ENCODE measurements at places on chromosomes 2 and 18.

DNA sequence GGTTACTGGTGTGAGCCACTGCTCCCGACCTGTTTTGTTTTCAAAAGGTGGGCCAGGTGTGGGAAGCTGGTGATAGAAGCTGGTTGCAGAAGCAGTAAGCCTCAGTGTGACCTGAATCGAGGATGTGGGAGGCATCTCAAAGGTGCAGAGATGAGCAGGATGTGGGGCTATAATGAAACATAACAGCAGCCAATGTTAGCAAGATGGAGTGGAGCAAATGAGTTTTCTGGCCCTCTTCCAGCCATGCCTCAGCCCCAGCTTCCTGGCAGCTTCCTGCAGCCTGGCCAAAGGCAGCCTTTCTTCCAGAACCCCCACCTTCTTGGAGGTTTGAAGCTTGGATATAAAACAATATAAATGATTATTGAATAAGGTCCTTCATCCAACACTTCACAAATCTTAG is 184.8 kb downstream of the NCK2 start:
- DNase-seq: no peak

- DNase-seq: no peak
Observed at GRCh38 chr2:100213595-100213994, 71.2 kb upstream of the AFF3 start.

DNA sequence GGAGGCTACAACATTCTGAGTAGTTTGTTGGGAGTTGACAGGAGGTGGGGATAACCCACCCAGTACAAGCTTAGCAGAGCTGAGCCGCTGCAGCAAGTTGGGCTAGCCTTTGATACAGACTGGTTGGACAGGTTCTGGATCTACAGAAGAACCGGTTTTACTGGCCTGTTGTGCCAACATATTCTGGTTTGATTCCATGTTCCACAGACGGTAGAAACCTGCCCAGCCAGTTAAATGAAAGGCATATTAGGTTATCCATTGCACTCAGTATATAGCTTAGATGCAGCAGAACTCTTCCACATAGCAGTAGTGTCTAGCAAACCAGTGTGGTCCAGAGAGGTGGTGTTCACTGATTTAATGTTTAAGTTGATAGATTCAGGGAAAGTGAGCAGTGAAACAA is 19.3 kb upstream of the RBBP8 start:
- no peak for DNase-seq

- no peak for DNase-seq
Observed at GRCh38 chr2:239953418-239954061, 71.6 kb downstream of the NDUFA10 start.

GRCh38 chr18:30093376-30093775 is 949.2 kb downstream of the DSC3 start:
- no peak for DNase-seq
